ENCODE measurements at places on chromosomes 7 and 10.

- DNase-seq, result no peak
Observed at GRCh38 chr10:70761031-70761601, 24.1 kb downstream of the TBATA start.

- DNase-seq, result no peak
Observed at GRCh38 chr7:31077484-31078362, 25.6 kb downstream of the ADCYAP1R1 start.

DNA sequence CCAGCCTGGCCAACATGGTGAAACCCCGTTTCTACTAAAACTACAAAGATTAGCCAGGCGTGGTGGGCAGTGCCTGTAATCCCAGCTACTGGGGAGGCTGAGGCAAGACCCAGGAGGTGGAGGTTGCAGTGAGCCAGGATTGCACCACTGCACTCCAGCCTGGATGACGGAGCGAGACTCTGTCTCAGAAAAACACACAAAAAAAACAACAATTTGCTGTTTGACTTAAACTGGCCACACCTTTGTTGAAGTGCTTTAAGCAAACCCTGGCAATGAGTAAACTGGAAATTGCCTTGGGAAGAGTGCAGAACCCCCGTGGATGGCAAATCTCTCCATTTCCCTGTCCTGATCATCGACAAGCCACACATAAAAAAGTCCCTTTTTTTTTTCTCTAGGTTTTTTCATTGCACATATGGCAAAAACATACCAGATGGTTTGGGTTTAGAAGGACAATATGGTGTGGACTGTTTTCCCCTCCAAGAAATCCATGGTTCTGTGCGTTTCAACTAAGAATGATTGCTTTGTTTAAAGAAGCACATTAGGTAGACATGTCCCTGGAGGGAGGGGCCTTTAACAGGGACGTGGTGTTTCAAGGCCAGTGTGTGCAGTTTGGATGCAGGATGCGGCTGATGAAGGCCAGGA is 76.9 kb downstream of the NRP1 start:
- DNase-seq, result no peak

GRCh38 chr7:109226699-109227098 is 657.0 kb downstream of the DNAJB9 start:
- no peak for DNase-seq

DNA sequence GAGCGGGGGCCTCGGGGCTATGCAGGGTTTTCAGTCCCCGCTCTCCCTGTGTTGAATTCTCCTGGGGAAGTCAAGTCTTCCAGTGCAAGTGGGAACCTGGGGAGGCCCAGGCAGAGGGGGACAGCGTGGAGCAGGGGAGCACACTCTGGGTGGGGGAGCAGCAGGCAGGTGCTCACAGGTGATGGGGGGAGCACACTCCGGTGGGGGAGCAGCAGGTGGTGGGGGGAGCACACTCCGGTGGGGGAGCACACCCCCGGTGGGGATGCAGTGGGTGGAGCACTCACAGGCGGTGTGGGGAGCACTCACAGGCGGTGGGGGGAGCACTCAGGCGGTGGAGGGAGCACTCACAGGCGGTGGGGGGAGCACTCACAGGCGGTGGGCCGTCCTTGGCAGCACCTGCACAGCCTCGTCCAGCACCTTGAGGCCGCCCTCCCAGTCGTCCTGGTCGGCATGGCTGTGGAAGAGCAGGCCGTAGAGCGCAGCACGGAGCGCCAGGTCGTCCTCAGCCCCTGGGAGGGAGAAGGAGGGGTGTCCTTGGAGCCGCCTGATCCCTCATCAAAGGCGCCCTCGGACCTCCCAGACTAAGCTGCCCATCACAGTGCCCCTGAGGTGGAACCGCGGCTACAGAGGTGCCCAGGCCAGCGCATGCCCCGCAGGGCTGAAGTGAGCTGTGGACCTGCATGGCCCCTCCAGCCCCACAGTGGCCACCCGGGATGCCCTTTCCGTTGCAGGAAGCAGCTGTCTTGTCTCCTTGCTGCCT is 56.7 kb downstream of the CFAP46 start:
- DNase-seq, result no peak

- no peak for DNase-seq
Observed at GRCh38 chr10:88333248-88333630, 249.9 kb downstream of the RNLS start.

DNA sequence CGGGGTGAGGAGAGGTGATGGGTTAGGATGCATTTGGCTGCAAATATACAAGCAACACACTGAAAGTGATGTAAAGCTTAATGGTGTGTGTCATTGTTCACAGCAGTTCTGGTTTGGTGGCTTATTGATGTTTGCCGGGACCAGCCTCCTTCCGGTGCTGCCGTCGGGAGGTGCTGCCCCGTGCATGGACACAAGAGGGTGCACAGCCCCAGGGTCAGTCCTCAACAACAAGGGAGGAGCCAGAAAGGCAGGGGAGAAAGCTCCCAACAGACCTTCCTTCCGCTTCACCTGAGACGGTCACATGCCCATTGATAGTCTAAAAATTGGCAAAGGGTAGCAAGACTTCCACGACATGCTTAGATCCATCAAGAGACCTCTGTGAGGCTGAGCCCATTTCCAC is 9.5 kb downstream of the RNF32 start:
- DNase-seq, result no peak

- DNase-seq, result no peak
Observed at GRCh38 chr7:117841611-117842010, 31.6 kb downstream of the CTTNBP2 start.

DNA sequence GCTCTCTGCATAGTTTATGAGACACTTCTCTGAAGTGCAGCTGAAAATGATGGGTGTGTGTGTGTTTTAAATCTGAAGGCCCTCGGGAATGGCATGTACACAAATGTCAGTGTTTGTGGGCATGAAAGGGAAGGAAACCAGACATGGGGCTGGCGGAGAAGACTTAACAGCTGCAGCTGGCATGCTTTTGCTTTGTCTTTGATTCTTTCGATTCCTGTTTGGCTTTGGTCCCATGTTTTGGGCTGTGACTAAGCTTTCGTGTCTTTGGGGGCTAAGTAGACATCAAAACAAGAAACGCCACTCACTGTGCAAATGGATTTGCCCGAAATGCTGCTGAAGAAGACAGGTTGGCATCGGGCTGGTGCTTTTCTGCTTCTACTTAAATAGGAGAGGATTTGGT is 179.3 kb downstream of the PFKFB3 start:
- DNase-seq, result peak; percentile 30

DNA sequence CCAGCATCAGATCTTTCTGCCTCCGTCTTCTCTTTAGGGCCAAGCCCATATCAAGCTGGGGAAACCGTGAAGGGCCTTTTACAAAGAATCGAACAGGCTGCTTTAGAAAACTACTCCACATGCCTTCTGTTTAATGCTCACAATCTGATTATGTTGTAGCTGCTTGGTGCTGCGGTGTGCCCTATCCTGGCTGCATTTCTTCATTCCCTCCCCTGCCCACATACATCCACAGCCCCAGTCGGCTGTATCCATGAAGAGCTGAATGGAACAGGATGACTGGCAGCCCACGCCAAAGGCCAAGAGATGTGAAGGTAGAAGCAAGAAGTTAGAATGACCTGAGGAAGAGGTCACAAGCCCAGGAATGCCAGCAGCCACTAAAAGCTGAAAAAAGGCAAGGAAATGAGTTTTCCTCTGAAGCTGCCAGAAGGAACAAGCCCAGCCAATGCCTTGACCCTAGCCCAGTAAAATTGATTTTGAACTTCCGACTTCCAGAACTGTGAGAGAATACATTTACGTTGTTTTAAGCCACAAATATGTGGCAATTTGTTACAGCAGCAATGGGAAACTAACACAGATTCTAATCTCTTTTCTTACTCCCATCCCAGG is 22.2 kb downstream of the TAS2R41 start:
- no peak for DNase-seq

GRCh38 chr10:98925651-98926050 is 310.0 kb downstream of the HPSE2 start:
- no peak for DNase-seq

DNA sequence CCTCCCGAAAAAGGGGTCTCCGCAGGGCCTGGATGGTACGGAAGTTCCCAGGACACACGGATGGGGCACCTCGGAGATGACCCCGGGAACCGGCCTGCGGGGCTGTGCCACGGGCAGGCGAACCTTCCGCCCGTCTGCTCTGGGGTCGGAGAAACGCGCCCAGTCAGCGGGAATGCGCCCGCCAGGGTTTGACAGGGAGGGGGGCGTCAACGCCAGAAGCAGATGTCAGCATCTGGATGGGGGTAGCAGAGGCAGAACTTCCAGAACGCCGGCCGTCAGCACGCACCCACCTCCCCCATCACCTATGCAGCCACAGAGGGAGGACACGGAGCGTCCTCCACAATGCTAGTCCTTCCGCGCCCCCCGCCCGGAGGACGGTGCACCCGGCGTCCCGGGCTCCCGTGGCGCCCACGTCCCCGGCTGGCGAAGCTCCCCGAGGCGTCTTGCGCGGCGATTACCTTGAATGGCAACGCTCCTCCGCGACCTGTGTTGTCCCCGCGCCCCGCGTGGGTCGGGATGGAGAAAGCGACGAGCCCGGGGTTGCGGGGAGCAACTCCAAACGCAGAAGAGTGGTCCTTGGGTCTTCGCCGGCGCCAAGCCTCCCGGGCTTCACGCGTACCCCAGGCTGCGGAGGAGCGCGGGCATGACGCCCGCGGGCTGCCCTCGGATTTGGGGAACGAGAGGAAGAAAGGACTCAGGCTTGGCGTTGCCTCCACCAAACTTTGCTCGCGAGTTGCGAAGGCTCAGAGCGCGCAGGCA is 561 bp downstream of the FGFR2 start:
- no peak for DNase-seq

- no peak for DNase-seq
Observed at GRCh38 chr10:60384708-60385398, 4.8 kb downstream of the ANK3 start.

DNA sequence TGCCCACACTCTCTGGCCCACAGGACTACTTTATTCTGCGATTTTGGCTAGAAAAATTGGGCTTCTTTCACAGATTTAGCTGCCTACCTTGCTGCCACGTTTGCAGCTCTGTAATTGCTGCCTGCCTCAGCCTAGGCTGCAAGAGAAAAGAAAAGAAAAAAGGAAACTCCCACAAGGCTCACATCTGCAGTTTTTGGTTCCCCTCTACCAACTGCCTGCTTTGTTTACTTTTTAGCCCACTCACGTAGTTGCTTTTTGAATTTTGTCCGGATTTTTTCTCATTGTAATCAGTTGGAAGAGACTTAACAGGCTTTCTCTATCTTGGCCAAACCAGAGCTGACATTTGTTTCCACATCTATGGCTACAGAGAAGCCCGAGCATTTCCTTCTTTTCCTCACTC is 24.3 kb downstream of the SUN3 start:
- DNase-seq, result no peak

DNA sequence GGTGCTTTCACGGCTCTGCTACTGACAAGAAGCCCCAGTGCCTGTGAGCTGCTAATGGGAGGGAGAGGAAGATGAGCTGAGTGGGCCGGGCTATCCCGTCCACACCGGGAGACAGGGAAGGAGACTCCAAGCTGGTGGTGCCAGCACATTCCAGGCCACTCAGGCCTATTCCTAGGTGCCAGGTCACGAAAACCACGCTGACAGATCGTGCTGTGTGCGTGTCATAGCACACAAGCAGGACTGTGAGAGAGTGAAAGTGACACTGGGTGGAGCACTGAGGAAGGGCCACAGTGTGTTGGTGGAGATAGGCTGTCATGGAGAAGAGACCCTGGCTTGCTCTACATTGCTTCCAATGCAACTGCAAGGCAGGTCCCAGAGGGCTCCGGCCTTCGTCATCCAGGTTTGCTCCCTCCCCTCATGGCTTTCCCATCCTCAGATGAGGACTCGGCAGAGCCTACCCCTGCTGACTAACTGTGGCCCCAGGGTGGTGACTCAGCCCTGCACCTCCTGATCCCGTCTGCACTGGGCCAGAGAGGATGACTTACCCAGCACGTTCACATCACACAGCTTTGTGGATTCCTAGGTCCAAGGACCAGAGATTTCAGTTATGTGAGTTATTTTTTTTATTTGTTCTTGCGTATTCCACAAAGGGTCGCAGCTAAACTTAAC is 167.3 kb downstream of the EGFR start:
- DNase-seq, result no peak

DNA sequence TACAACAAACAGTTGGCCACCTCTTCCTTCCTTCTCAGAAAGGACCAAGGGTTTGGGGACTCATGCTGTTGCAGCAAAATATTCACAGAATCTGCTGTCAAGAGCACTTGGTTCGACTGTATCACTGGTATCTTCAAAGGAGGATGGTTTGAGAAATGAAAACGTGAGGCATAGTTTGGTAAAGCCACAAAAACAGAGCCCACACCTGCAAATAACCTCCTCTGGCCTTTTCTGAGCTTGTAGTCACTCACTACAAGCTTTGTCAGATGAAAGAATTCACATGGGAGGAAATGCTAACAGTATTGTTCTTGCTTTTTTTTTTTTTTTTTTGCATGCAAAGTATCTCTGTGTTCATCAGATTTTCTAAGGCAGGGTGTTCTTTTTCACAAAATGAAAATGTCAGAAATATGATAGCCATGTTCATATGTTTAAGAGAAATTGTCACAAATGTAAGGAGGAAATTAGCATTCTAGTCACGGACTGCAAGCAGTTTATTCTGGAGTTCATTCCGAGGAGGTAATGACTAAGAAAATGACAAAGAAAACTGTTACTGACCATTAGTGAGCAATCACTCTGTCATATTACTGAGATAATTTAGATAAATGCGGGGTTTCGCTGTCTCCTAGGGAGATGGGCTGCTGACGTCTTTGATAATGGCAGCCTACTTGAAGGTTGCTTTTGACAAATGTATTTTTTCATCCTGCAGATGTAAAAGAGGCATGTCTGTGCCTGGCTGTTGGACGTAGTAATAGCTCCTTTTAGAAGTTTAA is 117.8 kb upstream of the MYO3A start:
- DNase-seq, result no peak

- DNase-seq, result no peak
Observed at GRCh38 chr7:8114175-8114574, 145.6 kb downstream of the GLCCI1 start.

DNA sequence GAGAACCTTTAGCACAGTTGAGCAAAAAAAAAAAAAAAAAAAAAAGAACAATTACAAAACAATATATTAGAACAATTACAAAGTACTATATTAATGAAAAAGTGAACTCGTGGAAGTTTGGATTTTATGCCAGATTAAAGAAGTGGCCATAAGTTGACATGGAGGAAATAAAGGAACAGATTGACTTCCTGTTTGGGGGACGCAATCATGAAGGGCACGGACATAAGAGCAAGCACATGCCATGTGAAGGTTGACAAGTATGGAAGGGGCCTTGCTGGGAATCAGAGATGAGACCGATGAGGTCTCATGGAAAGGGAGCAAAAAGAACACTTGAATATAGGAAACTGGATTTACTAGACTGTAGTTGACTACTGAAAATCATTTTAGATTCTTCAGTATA is 61.7 kb downstream of the ICA1 start:
- no peak for DNase-seq
